ENCODE measurements at places on chromosomes 3 and 15. TPM values are rescaled to one million over a fixed set of nuclear protein-coding genes. Genes with fewer than 3 reads are reported as not detected.

Gene FBXL2
- 0.91 TPM for polyA plus RNA-seq

GRCh38 chr15:53844634-53845033, 85.2 kb upstream of the WDR72 start:
- no peak for DNase-seq

- DNase-seq = no peak
These were observed 197.7 kb upstream of the GBE1 start for GRCh38 chr3:81958972-81959640.

- DNase-seq = no peak
These were observed 111.4 kb upstream of the ALCAM start for GRCh38 chr3:105255350-105255749.

GRCh38 chr3:3110299-3110630, at the start of gene IL5RA:
TSS of gene IL5RA (minus strand) at chr3:3110374. CDS start at chr3:3104984, 5,390 bp downstream.
- DNase-seq = no peak

Gene RTP4
- polyA plus RNA-seq = 0.72 TPM

GRCh38 chr3:136343446-136343845, 93.3 kb downstream of the PCCB start:
- no peak for DNase-seq

- DNase-seq = no peak
These were observed 369.1 kb downstream of the RORA start for GRCh38 chr15:60859996-60860494.

- DNase-seq = no peak
These were observed 7.6 kb downstream of the SLC27A2 start for GRCh38 chr15:50189633-50190032.

Gene STAC
- polyA plus RNA-seq = 0.11 TPM

DNA sequence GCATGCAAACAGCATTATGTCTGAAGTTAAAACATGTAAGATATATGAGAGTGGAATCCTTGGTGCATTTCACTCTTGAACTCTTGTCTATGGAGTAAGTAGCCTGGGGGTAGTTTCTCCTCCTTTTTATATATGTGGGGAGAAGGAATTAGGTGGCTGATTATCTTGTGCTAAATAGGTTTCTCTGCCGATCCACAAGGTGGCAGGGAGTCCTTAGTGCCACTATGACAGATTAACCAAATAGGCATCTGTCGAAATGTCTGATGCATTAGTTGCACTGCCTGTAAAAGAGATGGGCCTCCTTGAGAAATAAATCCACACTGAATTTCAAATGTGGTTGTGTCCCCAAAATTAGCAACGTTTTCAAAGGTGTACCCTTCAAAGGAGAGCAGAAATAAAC, 170.1 kb downstream of the CNTN4 start:
- no peak for DNase-seq

DNA sequence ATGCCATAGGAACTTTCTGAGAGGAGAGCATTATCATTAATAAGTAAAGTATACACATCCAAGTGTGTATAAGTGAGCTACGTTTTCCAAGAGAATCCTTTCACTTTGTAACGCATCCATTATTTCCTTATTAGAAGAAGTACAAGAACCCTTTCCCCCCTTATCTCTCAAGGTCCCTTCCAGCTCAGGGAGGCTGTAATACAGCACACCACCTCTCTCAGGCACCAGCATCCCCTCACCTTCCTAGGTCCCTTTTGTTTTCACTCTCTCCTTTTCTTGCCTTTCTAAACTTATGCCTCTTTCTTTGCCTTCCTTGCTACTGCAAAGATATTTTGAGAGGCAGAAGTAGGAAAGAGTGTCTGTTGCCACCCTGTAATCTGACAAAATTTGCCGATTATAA, 446.0 kb downstream of the GRM7 start:
- no peak for DNase-seq

DNA sequence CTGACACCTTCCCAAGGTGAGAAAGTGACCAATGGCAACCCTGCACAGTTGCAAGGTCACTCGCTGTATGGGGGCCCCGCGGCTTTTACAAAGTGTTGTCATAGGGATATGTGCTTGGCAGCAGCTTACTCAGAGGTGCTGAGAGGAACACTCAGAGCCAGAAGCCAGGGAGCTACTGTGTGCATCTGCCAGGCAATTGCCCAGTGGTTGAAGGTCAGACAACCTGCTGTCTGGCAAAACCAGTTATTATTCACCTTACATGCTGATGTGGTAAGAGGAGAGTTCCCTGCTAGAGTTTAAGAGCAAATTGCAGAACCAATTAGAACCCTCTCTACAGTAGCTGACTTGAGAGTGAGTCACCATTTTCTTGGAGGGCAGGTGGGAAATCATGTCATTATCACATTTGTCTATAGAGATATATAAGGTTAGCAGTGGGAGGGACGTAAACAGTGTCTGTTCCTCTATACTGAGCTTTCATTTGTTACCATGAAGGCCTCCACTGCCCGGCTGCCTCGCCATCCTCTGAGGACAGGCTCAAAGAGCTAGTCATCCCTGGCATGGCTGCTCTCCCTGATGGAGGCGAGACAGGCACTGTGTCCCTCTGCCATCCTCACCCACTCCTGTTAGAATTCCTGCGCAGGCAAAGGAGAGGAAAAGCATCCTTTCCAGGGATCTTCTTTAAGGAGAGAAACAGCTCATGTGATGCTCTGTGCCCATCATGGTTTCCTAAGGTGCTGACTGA, 274.4 kb downstream of the PLCL2 start:
- peak; percentile 80 for DNase-seq

Gene WDR93
- 0.10 TPM for polyA plus RNA-seq

- DNase-seq = no peak
These were observed 2.4 kb downstream of the SCAP start for GRCh38 chr3:47473391-47473790.
